ENCODE measurements at places on chromosomes 6 and 20.

- DNase-seq, result no peak
Observed at GRCh38 chr20:52137850-52138249, 53.7 kb downstream of the ZFP64 start.

- peak; percentile 70 for DNase-seq
Observed at GRCh38 chr6:169831450-169832246, 80.2 kb downstream of the ERMARD start.

GRCh38 chr6:30988209-30988825 lies 4.8 kb downstream of the MUC21 start:
- no peak for DNase-seq

GRCh38 chr6:28182255-28182654 lies 40.6 kb downstream of the ZKSCAN8 start:
- no peak for DNase-seq

DNA sequence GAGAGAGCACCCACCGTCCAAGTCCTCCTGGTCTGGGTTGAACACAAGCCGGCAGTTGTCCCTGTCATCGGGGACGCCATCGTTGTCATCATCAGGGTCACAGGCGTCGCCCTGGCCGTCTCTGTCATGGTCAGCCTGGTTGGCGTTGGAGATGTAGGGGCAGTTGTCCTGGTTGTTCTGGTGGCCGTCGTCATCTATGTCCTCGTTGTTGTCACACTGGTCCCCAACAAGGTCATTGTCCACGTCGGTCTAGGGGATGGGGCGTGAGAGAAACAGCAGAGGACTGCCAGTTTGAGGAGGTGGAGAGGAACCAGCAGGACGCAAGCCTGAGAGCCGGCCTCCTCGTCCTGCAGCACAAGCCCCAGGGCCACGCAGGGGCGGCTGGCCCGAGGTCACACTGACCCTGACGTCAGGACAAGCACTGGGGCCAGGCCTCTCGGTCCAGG lies 28.5 kb downstream of the THBS2 start:
- DNase-seq, result no peak

DNA sequence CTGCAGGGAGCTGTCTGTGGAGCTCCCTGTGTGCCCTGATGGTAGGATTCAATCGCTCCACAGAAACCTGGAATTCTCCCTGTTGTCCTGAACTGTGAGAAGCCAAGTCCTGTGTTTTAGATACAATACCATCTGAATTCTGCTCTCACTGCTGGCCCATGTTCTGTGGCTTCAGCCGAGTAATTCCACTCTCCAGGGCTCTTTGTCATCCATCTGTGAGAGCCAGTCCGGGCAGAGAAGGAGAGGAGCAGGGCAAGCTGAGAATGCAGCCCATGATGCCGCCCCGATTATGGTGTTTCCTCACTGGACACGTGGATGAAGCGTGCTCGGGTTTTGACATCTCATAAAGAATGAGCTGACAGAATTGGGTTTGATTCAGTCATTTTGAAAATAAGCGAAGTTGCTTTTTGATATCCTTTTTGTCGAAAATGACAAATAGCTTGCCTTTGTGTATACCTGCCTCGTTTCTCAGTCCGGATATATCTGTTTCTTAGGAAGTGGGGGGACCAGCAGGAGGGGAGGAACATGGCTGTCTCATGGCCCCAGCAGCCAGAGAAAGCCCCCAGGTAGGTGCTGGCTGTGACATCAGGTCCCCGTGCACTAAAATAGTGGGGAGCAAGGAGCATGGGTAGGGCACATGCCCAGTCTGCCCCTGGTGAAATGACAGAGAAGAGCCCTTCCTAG lies 8.2 kb upstream of the CD93 start:
- no peak for DNase-seq

DNA sequence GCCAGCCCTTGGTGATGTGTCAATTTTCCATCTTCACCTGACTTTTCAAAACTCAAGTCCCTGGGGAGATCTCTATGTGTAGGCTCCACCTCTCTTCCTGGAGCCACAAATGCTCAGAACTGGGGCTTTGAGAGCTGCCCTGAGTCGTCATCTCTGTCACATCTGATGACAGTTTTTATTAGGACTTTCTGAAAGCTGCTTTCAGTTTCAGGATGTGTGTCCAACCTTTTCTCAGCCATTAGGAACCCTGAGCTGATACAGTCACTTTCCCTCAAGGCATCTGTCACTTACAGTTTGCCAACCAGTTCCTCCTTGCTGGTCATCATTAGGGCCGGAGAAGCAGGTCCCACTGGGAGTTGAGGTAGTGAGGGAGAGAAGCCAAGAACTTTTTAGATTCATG lies 365.9 kb upstream of the CHD6 start:
- DNase-seq, result no peak

DNA sequence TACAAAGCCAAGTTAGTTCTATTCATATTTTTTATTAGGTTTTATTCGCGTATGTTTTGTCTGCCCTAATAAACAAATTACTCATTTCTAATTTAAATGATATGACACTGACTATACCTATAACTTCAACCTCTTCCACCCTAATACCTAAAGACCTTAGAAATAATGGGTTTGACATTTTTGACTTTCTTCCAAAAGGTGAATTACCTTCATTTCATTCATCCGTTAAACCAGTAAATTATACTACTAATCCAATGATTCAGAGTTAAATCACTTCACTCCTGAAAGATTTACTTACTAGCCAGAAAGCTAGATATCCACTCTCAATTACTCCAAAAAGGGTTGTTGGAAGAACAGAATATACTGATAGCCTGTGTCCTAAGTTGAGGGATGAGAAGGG lies 5.2 kb downstream of the MRPS10 start:
- no peak for DNase-seq

DNA sequence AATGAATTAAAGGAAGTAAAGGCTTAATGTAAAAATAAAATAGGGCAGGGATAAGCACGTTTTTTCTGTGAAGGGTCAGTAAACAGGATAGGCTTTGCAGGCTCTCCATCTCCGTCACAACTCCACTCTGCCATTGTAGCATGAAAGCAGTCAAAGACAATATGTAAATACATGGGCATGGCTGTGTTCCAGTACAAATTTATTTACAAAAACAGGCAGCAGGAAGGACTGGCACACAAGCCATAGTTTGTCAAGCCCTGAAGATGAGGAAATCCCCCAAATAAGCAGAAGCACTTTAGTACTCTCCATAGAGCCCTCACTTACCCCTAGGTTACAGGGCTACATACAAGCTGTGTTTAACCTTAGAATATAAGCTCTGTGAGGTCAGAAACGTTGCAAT lies 8.9 kb upstream of the FBXO9 start:
- DNase-seq, result no peak

DNA sequence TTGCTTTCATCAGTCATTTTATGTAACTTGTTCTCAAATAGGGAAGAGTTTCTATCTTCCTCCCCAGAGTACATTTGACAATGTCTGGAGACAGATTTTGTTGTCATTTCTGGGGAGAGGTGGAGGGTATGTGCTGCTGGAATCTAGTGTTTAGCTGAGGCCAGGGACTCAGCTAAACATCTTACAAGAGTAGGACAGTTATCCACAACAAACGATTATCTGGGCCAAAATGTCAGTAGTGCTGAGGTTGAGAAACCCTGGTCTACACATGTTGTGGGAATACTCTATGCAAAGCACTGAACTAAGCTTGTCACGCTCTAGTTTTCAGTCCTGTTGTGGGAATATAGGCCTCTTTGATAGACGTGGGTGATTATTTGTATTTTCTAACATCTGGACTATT lies 171.4 kb downstream of the CD109 start:
- no peak for DNase-seq

- DNase-seq, result no peak
Observed at GRCh38 chr6:129542705-129543104, 167.3 kb downstream of the ARHGAP18 start.

DNA sequence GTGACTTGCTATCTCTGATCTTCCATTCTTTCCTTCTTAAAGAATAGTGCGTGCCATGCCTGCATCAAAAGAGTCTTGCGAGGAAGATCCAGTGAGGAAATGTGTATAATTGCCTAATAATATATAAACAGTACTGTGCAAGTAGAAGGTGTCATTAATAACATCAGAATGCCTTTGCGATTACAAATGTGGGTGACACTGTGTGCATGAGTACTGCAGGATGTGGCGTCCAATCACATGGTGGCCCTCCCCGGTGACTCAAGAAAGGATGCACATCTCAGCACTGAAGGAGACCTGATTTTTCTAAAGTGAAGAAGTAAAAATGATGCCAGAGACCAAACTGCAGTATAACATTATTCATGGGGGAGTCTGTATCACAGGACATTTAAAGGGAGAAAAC lies 107.5 kb upstream of the EDN1 start:
- DNase-seq, result peak; percentile 29

- no peak for DNase-seq
Observed at GRCh38 chr6:110645685-110646418, 169.4 kb downstream of the CDK19 start.

DNA sequence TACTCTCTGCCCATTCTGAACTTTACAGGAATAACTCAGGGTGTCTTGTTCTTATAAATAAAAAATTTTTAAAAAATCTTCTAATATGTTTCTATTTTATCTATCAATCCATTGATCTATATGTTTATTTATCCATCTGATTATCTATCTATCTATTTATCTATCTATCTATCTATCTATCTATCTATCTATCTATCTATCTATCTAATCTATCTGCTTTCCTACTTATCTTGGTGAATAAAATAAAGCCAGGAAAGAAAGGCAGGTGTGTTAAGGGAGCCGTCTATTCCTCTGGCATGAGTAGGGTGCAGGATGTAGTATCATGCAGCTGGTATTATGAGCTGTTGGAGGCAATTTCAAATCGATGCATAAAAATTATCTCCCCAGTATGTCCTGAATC lies 153.0 kb downstream of the FOXA2 start:
- no peak for DNase-seq

Measured in choroid plexus epithelial cell (primary cell).